ENCODE measurements at places on chromosomes 7 and 10.

DNA sequence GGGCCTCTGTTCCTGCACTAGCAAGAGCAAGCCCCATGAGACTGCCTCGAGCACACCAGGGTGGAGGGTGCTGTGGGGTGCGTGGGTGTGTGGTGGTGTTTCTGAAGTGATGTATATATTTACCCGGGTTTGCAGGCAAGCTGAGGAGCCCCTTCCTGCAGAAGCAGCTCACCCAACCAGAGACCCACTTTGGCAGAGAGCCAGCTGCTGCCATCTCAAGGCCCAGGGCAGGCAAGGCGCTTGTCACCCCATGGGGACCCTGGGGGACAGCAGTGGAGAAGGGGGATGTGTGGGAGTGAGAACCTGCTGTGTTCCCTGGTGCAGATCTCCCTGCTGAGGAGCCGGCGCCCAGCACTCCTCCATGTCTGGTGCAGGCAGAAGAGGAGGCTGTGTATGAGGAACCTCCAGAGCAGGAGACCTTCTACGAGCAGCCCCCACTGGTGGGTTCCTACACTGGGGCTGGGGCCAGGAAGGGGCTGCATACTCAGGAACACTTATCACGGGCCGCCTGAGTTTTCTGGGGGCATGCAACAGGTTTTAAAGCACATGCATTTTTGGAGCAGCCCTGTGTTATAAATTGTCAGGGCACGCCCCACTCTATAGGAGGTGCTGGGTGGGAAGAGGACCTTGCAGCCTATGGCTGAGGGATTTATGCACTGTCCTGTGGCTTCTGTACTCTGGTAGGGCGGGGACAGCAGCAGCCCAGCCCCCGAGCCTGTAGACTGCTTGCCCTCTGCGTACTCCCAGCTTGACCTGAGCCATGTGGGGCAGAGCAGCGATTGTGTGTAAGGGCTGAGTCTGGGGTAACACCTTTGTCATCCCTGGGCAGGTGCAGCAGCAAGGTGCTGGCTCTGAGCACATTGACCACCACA, 5.9 kb downstream of the PGAM2 start:
- DNase-seq, result no peak

GRCh38 chr7:37786741-37787569, 61.4 kb upstream of the NME8 start:
- no peak for DNase-seq

GRCh38 chr7:137820156-137820555, 26.6 kb downstream of the DGKI start:
- no peak for DNase-seq

GRCh38 chr10:69367469-69367868, 49.2 kb downstream of the TACR2 start:
- DNase-seq, result no peak

GRCh38 chr7:30751696-30752273, at the start of gene INMT:
TSS of gene INMT (plus strand) at chr7:30752135. CDS start at chr7:30752151, 16 bp downstream.
- DNase-seq, result no peak

- no peak for DNase-seq
These were observed 143.0 kb downstream of the RSU1 start for GRCh38 chr10:16674147-16674703.

- DNase-seq, result no peak
These were observed 186.6 kb upstream of the LYZL1 start for GRCh38 chr10:29102233-29102632.

DNA sequence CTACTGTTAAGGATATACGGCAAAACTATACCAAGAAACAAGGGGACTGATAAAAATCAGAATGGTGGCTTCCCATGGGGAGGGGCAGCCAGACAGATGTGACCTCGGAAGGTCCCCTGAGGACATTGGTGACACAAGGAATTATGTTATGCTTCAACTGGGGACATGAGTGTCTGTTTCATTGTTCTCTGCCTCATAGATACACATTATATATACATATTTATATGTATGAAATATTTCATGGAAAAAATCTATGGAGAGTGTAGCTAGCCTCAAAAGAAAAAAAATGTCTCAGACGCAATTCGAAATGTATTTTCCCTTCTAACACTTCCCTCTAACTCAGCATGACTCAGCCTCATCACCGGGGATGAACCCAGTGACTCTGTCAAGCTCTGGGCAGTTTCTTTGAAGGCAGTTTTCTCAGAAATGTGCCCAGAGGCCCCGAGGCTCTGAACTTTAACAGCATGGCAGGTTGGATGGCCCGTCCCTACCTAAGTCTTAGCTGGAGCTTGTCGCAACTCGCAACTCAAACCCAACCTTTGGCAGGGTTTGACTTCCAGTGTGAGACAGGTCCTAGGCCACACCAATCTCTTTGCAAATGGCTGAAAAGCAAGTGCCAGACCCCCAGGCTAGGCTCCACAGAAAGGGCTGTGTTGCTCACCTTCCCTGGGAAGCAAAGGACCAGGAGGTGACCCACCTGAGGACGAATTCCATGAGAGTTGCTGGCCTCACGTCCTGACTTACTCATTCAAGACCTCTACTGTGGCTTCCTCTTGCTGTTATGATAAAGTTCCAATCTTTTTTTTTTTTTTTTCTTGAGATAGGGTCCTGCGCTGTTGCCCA, 86.9 kb downstream of the CARD11 start:
- no peak for DNase-seq

All from amniotic stem cell (primary cell).